ENCODE measurements at places on chromosomes 11 and 22.

DNA sequence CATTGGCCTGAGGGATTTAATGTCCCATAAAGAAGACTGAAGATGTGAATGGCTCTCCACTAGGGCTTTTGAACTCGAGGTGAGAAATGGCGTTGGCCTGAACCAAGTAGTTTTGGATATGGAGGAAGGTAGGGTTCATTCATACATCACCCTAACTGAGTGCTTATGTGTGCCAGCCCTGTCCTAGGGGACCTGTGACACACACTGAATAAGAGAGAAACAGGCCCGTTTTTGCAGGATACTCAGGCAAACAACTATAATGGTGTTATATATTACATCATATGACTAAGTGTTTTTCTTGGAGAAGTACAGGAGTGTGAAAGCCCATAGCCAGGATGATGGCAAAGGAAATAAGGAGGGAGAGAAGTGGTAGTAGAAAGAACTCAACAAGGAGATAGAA is 368.1 kb downstream of the TMEM135 start:
- no peak for DNase-seq

DNA sequence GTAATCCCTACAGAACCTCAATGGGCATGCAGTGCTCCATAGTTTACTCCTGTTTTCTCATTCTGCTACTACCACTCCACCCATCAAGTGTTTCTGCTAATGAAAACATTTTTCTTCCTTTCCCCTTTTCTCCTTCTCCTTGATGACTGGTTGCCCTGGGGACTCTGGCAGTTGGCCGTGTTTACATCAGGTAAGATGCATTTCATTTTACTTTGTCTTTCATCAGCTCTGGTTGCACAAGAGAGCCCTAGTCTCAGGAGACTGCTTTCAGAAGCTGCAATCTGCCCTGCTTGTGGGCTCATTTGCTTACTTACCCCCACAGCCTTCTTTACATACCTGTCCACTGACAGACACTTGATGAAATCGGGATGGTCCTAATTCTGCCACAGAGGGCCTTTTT is 19.6 kb upstream of the LIMK2 start:
- no peak for DNase-seq

DNA sequence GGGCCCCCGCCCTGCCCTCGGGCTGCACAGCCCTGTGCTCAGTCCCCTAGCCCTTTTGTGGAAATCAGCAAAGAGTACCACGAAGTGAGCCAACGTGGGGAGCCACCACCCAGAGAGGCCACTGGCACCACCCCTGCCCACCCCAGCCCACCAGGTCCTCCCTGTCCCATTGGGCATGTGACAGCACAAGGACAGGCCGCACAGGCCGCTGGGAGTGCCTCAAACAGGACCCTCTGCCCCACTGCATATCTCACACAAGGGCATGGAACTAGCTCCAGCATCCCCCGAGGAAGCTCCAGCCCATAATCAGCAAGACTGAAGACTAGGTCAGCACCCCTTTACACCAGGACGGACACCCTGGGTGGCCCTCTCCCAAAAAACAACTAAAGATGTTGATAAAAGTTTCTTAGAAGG is 29.7 kb downstream of the GNB1L start:
- no peak for DNase-seq

- no peak for DNase-seq
Observed at GRCh38 chr22:28413612-28414399, 265.8 kb downstream of the TTC28 start.

- no peak for DNase-seq
Observed at GRCh38 chr11:23995891-23996290, 501.0 kb upstream of the LUZP2 start.

DNA sequence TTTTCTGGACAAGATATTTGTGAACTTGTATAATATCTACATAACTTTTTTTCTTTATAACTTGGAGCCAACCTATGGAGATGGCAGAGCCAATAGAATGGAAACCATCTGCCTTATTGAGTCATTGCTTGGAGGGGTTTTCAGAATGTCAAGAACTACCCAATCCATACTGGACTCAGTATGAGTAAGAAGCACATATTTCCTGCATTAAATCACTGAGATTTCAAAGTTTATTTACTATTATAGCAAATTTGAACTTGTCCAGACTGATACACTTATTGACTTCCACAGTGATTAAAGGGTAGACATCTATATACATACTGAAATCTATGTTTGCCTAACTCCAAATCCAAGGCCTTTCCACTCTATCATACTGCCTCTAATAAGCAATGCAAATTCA is 704.0 kb downstream of the KCNA4 start:
- no peak for DNase-seq

DNA sequence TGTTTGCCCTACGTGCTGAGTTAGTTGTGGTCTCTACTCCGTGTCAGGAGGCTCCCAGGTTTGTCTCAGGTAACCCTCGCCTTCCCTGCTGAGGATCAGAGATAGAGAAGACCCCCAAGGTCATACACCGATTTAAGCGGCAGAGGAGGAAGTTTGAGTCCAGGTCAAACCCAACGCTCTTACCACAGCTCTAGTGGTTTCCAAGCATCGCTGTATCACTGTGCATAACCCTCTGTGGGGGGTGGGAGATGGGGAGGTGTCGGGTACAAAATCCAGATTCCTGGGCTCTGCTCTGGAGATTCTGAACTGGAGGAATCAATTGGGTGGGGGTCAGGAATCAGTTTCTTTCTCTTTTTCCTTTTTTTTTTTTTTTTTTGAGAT is 627 bp downstream of the DNAJC4 start:
- DNase-seq: no peak

DNA sequence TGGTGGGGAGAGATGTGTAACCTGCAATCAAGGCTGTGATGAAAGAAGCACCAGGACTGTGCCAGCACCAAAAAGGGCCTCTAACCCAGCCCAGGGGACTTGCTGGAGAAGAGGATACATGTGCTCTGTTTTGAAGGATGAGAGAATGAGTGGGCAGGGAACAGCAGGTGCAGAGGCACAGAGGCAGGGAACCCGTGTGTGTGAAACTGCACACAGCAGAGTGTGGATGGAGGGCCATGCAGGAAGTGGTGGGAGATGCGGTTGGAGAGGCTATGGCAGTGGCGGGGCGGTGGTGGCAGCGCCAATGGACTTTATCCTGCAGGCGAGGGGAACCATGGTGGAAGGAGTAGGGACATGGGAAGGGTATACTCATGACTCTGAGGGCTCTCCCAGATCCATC is 25.2 kb upstream of the LRRC32 start:
- DNase-seq: no peak

DNA sequence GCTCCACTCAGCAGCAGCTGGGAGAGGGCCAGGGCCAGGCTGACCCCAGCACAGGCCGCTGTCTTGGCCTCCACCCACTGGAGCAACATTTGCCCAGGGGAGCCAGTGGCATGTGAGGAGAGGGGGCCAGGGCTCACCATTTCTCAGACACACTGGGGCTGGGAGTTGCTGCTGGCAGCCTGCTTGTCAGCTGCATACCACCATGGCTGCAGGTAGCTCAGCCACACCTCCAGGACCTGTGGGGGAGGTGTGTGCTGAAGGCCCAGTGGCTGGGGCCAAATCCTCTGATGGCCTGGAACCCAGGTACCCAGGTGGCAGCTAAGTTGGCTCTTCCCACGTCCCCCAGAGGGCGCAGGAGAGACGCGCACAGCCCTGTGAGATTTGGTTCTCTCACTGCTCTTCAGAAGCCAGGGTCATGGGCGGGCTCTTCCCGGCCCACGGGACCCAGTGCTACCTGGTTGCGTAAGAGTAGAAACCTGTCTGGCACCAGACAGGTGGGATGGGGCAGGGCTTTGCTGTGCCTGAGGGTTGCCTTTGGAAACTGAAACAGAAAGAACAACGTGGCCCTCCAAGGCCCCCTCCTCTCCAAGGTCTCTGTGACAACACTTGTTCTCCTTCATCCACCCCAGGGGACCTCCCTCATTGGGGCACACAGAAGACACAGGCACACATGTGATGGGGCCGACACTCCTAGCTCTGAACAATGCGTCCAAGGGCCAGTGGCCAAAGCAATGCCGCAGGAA is 98.8 kb downstream of the MED15 start:
- no peak for DNase-seq

GRCh38 chr11:34644669-34645406 is 23.9 kb downstream of the EHF start:
- DNase-seq: no peak

- DNase-seq: no peak
Observed at GRCh38 chr11:115170133-115170815, 333.9 kb downstream of the CADM1 start.
